ENCODE measurements at places on chromosomes 6 and 20.

- no peak for DNase-seq
Observed at GRCh38 chr6:148328876-148329555, 13.6 kb upstream of the SASH1 start.

- no peak for DNase-seq
Observed at GRCh38 chr20:9202420-9203080, 133.7 kb downstream of the PLCB4 start.

GRCh38 chr6:13229205-13230085 is 98.9 kb downstream of the TBC1D7 start:
- no peak for DNase-seq

GRCh38 chr6:24125980-24126379 is at the start of gene NRSN1:
TSS of gene NRSN1 (plus strand) at chr6:24126215. CDS start at chr6:24134328, 8,113 bp downstream.
- no peak for DNase-seq

DNA sequence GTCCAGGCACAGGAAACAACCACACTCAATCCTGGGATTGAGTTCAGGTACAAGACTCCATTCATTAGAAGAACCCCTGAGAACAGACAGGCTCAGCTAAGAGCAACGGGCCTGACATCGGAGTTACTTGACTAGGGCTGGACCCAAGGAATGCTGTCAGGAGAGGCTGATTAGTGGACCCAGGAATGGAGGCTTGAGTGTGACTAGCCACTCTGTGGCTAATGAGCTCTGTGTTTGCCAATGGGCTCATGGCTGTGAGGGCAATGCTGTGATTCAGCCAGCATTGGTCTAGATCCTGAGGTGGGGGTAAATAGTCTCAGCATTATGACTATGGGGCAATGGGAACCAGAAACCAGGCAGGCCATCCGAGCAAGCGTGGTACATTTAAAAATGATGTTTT is 71.8 kb downstream of the RIOK1 start:
- no peak for DNase-seq

- no peak for DNase-seq
Observed at GRCh38 chr6:65790666-65791065, 83.6 kb upstream of the EYS start.

- DNase-seq: no peak
Observed at GRCh38 chr20:10492065-10492464, 57.0 kb downstream of the SLX4IP start.

GRCh38 chr20:43293068-43293786 is 103.5 kb upstream of the PTPRT start:
- no peak for DNase-seq

GRCh38 chr20:17365831-17366230 is 139.0 kb downstream of the PCSK2 start:
- DNase-seq: no peak

GRCh38 chr6:45476341-45476740 is 98.6 kb upstream of the SUPT3H start:
- DNase-seq: no peak

- no peak for DNase-seq
Observed at GRCh38 chr20:61345656-61346055, 93.6 kb downstream of the CDH4 start.

- DNase-seq: no peak
Observed at GRCh38 chr6:139753198-139753861, 378.9 kb upstream of the CITED2 start.

DNA sequence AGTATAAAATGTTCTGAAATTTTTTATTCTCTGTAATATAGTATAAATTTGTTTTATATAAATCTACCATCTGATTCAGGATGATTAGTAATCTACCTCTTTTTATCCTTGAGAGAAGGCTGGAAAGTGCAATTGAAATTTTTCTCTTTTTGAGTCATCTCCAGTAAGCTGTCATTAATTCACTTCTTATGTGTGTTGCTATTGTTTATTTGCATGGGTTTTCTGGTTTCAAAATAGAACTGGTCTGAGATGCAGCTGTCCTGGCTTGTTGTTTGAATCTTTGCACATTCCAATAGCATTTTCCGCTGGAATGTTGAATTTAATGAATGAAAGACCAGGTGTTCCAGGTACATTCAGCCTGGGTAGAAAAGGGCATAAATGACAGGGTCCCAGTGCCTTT is 24.3 kb upstream of the TAB2 start:
- DNase-seq: no peak

DNA sequence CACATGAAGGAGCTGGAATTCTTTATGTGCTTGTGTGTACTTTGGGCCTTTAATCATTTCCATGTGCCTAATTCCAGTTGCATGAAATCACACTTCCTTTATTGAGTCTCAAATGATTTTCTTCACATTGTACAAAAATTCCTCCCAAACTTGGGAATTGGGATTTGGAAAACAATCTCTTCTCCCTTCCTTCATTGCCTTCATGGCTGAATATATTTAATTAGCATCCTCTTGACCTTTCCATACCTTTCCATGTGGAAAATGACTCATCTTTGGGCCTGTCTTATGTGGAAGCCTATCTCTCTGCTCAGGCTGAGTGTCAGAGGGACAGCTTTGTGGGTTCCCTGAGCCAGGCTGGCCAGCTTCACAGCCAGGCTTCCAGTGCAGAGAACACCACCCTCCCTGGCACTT is 33.0 kb upstream of the CDH4 start:
- no peak for DNase-seq

- no peak for DNase-seq
Observed at GRCh38 chr20:19764207-19764606, 6.1 kb downstream of the RIN2 start.

DNA sequence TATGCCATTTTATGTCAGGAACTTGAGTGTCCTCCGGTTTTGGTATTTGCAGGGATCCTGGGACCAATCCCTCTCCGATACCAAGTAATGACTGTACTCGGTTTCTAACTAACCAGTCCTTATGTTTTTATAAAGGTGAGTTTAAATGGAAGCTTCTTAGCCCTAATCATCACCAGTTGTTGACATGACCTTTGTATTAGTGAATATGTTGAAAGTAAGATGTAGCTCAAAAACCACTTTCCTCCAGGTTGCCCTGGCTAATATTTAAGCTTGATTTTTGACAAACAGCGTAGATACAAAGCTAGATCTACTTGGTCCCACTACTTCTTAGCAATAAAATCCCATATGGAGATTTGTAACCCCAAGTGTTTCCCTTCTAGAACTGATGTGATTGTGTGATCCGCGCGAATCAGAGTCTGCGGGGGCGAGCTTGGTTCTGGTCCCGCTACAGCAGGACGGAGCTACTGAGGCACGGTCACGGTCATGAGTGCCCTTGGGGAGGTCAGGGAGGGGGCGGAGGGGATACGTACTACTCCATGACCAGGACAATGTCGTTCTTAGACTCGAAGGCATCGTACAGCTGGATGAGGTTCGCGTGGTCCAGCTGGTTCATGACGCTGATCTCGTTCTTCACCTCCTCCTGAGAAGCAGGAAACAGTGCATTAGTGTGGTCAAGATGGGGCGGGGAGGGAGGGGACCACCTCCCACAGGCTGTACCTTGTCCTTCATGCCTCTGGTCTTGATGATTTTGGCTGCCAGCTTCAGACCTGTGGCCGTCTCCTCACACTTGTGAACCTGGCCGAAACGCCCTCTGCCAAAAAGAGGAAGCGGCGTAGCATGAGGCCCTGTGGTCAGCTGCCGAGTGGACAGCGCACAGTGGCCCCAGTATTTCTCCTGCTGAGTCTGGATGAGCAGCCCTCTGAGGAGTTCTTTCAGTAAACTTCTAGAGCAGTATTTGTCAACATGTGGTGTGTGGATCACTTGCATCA is 65.7 kb downstream of the MYLK4 start:
- no peak for DNase-seq

- no peak for DNase-seq
Observed at GRCh38 chr6:34045771-34046170, 100.1 kb downstream of the GRM4 start.

All from GOT3 (cell line).